Caudate nucleus (tissue), 63 donors: ENCODE measurements at places on chromosomes 4 and X.

GRCh38 chr4:3468804-3469203 lies 5.7 kb downstream of the DOK7 start:
- DNase-seq: no peak

GRCh38 chrX:42128020-42128419 lies 204.7 kb upstream of the CASK start:
- DNase-seq: no peak

- no peak for DNase-seq
Observed at GRCh38 chrX:1483843-1484637, 31.3 kb upstream of the ASMTL start.

DNA sequence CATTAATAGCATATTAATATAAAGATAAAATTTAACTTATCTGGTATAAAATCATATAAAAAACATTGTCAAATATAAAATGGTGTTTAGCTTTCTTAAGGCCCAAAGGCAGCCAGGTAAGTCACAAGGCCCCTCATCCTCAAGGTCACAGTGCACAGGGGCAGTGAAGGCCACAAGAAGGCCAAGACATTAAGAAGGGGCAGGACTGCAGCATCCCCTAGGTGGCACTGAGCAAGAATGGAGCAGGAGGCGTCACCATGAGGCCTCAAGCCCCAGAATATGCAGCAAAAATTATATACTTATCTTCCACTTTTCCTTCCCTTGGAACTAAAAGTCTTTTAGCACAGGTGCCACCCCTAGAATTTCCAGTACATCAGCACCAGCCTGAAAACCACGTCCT lies 49.5 kb upstream of the MAGEA8 start:
- DNase-seq: no peak

- no peak for DNase-seq
Observed at GRCh38 chr4:28225050-28225449, 1364.4 kb downstream of the STIM2 start.

DNA sequence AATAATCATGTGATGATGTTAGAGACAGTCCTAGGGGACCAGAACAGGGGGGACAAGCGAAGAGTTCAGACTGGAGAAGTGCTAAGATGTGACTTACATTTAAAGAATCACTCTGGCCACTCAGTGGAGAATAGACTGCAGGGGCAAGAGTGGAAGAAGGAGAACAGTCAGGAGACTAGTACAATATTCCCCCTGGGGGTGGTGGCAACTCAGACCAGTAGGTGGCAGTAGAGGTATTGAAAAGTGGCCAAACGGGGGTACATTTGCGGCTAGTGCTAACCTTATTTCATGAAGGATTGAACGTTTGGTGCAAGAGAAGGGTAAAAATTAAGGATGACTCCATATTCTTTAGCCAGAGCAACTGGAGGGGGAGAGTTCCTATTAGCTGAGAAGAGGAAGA lies 2.7 kb upstream of the BMX start:
- no peak for DNase-seq

- DNase-seq: no peak
Observed at GRCh38 chr4:168737806-168738172, 240.9 kb downstream of the PALLD start.

- DNase-seq: no peak
Observed at GRCh38 chrX:81779701-81780100, 577.8 kb downstream of the SH3BGRL start.

- DNase-seq: no peak
Observed at GRCh38 chrX:135168486-135168885, 2.7 kb downstream of the CT55 start.
